ENCODE measurements at places on chromosomes 16 and 17.
A peak's percentile ranks its signal among the peaks of the same experiment; 100 is the strongest.

- DNase-seq = no peak
These were observed 4.6 kb downstream of the METTL9 start for GRCh38 chr16:21603928-21604327.

- DNase-seq = no peak
These were observed 112.5 kb upstream of the HLF start for GRCh38 chr17:55152236-55152635.

- no peak for DNase-seq
These were observed 1.3 kb downstream of the TUBB3 start for GRCh38 chr16:89924297-89924924.

- DNase-seq = no peak
These were observed 21.9 kb downstream of the CMIP start for GRCh38 chr16:81466356-81466980.

- no peak for DNase-seq
These were observed 1.2 kb downstream of the MAPK7 start for GRCh38 chr17:19379361-19380065.

- DNase-seq = peak; percentile 46
These were observed 30.5 kb downstream of the SMPD3 start for GRCh38 chr16:68417711-68418301.

GRCh38 chr16:81238296-81239011 lies at the start of gene BCO1:
TSS of gene BCO1 (plus strand) at chr16:81238689. CDS start at chr16:81238909, 220 bp downstream.
- DNase-seq = no peak

- DNase-seq = no peak
These were observed 10.5 kb upstream of the TSPOAP1 start for GRCh38 chr17:58338841-58339754.

DNA sequence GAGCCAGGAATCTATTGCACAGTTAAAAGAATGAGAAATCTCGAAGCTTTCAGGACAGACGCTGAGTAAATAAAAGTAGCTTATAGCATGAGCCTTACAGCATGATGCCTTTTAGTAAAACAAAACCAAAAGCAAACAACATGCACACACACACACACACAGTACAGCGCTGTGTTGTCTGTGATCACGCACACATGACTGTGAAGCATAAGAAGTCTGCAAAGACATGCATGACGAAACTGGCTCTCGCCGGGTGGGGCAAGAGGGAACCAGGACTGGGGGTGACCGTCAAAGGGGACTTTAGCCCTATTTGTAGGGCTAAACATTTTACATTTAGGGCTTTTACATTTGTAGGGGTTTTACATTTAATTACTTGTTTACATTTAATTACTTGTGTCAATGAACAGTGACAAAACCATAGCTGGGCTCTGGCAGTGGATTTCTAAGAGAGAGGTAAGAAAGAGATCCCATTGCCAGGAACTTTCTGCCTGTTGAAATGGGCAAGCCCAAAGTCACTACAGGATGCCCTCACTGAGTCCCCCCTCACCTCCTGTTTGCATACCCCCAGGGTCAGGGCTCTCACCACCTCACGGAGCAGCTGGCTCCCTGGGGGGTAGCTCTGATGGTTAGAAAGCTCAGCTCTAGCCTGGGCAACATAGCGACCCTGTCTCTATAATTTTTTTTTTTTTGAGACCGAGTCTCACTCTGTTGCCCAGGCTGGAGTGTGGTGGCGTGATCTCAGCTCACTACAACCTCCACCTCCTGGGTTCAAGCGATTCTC lies 2.0 kb upstream of the TNFRSF13B start:
- DNase-seq = no peak

GRCh38 chr16:79076047-79076767 lies 524.3 kb downstream of the MAF start:
- no peak for DNase-seq

DNA sequence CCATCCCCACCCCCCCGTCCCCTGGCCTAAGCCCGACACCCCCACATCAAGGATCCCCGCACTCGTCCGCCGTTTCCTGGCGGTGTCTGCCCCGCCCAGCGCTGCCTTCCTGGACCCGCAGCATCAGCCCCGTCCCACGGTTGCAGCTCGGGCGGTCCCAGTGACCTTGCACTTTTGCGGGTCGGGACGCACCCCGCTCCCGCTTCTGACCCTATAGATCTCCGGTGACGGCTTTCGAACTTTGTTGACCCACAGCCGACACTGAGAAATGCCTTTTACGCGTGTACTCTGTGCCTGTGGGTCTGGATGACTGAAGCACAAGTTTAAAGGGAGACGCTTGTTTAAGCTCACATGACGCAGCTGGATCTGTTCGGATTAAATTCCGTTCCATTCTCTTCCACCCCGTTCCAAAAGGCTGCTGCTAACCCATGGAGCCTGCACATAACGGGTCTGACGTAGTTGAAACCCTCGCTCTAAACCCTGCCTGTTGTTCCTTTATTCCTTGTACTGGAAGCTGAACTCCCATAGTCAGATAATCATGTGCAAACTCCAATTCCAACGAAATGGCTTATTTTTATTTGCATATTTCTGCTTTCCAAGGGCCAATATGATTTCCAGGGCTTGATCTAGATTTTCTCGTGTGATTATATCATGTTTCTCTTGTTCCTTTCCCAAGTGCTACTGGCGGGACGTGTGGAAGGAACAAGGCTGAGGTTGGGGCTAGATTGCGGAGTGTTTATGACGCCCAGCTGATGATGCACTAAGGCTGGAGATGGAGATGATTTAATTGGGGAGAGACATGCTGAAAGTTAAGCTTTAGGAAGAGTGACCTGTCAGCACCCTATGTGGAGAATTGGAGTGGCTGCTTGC lies 834 bp downstream of the FLYWCH1 start:
- DNase-seq = peak; percentile 15

DNA sequence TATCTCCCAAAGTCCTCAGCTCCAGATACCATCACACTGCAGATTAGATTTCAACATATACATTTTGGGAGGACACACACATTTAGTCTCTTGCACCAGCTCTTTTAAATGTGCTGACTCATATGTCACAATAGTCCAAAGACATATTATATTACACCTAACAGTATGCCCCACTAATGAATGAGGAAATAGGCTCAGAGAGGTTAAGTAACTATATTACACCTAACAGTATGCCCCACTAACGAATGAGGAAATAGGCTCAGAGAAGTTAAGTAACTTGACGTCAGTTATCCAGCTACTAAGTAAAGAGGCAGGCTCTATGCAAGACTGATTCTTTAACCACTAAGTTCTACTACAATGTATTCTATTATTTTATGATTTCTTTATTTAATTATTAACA lies 9.7 kb downstream of the IRX6 start:
- DNase-seq = no peak

DNA sequence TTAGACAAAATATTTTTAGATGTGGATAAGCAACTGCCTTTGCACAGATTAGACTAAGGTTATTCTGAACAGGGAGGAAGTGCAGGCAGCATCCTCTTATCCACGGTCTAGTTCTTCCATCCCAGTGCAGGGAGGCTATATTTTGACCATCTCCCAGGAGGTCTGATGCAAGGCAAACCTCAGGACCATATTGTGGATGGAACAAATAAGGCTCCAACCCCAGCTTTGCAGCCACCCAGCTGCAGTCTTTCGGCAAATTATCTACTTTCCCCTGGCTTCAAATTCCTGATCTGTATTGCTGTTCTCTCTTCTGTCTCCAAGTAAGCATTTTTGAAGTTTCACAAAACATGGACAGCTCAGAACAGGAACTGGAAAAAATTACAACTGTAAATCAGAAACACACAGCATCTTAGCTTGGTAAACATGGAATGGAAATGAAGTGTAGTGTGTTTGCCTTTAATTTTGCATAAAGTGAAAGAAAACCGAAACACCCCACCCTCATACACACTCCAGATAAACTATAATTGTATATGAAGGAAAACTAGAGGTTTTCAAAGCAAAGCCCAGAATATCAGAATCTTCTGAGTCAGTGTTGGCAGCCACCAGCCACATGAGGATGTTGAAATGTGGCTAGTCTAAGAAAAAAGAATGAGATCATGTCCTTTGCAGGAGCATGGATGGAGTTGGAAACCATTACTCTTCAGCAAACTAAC lies 33.5 kb upstream of the MON1B start:
- no peak for DNase-seq

- DNase-seq = no peak
These were observed 39.7 kb downstream of the XYLT1 start for GRCh38 chr16:17431012-17431411.

- DNase-seq = no peak
These were observed 240.1 kb downstream of the FTO start for GRCh38 chr16:53944025-53944424.

GRCh38 chr17:10731408-10731879 lies 1.6 kb upstream of the TMEM220 start:
- no peak for DNase-seq

DNA sequence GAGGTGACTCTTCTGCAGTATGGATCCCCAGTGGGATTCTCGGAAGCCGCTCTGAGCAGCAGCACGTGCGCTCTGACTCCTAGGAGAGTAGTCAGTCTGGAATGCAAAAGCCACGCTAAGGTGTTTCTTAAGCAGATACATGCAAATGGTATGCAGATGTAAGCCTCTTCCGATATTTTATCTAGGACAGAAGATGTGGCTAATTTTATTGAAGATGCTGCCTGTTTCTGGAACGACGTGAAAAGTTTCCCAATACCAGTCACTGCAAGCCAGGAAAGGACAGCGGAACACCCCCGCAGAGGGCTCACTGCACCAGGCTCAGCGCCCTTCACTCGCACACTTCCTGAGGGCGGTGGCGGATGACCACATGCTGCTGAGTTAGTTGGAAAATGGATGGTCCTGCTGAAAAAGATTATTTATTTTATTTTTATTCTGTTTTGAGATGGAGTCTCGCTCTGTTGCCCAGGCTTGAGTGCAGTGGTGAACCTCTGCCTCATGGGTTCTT lies 10.1 kb downstream of the FADS6 start:
- DNase-seq = no peak

- no peak for DNase-seq
These were observed 13.8 kb downstream of the PKD1 start for GRCh38 chr16:2121853-2122252.

DNA sequence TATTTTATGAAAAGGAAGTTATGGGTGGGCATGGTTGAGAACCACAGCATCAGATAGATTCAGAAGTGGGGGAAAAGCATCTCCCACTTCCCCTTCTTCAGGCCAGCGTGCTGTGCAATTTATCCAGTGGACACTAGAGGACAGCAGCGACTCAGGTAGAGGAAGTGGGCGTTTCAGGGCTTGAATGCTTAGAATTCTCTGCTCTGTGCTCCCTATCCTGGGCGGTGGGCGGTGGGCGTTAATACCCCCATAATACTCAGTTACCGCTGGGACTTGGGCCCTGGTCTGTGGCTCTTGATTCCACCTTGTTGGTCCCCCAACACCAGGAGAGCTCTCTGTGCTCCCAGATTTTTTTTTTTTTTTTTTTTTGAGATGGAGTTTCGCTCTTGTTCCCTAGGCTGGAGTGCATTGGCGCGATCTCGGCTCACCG lies 3.7 kb upstream of the LYZL6 start:
- peak; percentile 15 for DNase-seq

- no peak for DNase-seq
These were observed 1.4 kb upstream of the PIPOX start for GRCh38 chr17:29041571-29041970.

GRCh38 chr17:3571043-3571900 lies 13.7 kb upstream of the TRPV3 start:
- no peak for DNase-seq

DNA sequence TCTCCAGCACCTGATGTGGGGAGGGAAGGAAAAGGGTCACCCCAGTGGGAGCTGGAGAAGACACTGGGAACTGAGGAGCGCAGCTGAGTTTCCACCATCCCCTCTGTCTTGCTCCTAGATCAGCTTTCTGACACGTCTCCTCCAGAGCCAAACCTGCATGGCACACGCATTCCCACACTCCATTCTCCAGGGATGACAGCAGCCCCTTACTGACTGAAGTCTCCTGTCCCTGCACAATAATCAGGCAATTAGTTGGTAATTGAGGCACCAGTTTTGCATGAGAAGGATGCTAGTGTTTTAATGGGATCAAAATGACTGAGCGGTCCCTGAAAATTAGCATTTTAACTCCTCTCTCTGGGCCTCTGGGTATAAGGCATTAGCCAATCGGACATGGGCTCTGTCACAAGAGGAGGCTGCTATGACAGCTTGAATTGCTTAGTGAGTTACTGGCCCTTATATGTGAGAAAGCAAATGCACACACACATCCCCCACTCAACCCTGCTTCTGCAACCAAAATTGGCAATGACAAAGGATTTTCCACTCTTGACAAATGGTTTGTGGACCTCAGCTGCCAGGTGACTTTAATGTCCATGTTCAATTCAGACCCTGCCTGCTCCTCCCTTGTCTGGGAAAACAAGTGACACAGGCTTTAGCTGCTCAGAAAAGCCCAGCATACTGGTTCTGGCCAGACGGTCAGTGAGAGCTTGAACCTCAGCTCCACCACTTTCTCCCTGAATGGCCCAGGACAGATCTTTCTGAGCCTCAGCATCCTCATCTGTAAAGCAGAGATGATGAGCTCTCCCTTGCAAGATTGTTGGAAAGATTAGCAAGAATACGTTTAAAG lies 57.2 kb upstream of the SREBF1 start:
- DNase-seq = no peak
